CD4-positive, alpha-beta T cell treated with Interleukin-21 for 1 hour (primary cell): ENCODE measurements at places on chromosomes 11 and 22.
A peak's percentile ranks its signal among the peaks of the same experiment; 100 is the strongest.

- DNase-seq: no peak
Observed at GRCh38 chr22:46001426-46002106, 24.6 kb upstream of the WNT7B start.

GRCh38 chr22:20203552-20204201 lies 52.8 kb upstream of the CCDC188 start:
- DNase-seq: no peak

- no peak for DNase-seq
Observed at GRCh38 chr11:109960831-109961230, 132.4 kb upstream of the ZC3H12C start.

DNA sequence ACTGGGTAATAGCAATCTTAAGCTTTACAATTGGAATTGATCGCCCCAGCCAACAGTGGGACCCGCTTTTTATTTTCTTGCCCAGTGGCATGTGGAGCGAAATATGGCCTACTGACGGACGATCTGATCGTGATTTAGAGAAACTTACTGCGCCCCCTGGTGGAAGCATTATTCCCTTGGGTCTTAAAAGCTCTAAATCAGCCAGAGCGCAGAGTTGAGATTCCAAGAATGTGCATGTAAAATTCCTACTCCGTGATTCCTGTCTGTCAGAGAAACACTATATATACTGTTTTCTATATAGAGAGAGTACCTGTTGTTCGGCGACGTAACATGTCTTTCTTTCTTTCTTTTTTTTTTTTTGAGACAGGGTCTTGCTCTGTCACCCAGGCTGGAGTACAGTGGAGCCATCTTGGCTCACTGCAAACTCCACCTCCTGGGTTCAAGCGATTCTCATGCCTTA lies 3.7 kb upstream of the DPF2 start:
- peak; percentile 83 for DNase-seq

DNA sequence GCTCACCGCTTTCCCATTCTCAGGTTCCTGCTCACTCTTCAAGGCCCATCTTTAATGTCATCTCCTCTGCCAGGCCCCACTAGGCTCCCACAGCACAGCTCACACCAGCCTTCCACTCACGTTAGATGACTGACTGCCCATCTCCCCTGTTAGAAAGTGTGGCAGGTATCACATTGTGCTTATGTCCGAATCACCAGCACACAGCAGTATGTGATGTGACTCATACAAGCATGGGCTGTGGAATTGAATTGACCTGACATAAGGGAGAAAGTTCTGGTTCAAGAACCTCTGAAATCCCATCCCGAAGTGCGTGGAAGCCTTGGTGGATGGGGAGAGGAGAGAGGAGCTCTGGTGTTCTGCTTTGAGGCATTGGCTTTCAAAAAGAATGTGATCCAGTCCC lies 6.5 kb downstream of the VSTM5 start:
- DNase-seq: no peak

DNA sequence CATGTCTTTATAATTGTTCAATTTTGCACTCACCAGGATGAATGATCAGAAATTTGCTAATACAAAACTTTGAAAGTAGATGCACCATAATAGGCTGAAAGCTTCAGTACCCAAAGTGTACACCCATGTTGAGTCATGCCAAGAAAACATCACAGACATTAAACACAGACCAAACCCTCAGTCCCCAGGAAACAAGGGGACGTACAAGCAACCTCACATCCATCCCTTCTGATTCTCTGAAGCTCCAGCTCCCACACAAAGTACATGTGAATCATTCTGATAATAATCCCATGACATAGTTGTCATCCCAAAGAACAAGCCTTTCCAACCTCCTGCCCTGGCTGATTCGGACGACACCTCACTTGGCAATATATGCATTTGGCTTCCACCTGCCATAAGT lies 183.8 kb downstream of the SNX19 start:
- no peak for DNase-seq

DNA sequence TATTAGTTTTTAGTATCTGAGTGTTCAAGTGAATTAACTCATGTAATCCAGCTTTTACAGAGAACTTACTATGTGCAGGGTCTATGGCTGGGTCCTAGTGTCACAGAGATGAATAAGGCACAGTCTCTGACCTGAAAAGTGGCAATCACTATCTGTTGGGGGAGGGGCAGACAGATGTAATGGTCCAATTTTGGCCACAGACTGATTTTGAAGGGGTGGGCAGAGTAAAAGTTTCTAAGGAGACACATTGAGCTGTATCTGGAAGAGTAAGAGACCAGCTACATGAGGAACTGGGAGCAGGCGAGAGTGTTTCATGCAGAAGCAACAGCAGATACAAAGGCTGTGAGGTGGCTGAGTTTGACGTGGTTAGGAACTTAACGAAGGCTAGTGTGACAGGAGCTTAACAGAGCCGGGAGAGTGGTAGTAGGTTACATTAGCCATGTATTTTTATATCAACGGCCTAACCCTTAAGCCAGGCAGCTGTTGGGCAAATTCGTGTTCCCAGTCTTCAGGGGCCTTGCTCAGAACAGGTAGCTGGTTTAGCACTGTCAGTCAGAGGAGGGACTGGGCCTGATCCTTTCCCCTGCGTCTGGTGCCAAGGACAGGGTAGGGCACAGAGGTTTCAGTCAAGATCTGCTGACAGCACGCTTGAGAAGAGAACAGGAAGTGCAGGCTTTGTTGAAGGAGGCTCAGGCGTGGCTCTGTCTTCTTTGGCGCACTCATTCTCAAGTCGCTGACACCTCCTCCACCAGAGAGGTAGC lies 1.4 kb upstream of the STIM1 start:
- DNase-seq: peak; percentile 80

- DNase-seq: peak; percentile 88
Observed at GRCh38 chr22:46791201-46791731, 28.8 kb downstream of the TBC1D22A start.

DNA sequence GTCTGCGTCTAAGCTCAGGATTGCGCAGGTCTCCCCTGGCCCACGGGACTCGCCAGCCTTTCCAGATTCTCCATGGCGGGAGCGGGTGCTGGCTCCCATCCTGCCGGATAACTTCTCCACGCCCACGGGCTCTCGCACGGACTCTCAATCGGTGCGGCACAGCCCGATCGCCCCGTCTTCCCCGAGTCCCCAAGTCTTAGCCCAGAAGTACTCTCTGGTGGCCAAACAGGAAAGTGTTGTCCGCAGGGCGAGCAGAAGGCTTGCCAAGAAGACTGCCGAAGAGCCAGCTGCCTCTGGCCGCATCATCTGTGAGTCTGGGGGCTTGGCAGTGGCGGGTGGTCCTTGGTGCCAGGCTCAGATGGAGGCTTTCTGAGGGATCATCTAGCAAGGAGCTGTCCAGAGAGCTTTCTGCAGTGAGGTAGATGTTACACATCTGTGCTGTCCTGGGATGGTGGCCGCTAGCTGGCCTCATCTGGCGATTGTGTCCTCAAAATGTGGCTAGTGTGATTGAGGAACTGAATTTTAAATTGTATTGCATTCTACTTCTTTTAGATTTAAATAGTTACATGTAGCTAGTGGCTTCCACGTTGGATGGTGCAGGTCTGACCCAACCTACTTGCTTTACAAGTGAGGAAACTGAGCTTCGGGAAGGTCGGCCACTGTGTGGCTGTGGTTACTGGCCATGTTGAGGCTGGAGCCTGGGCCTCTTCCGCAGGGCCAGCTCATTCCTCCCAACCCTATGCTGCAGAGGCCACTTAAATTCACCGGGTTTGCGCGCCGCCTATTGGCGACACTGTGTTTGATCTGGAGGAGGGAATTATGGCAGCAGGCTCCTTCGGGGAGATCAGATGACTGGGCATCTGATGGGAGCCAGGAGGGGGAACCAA lies 6.7 kb downstream of the INCENP start:
- DNase-seq: no peak

GRCh38 chr11:63023222-63023814 lies 7.7 kb upstream of the SLC22A8 start:
- no peak for DNase-seq
